Adrenal gland (tissue), 19 donors: ENCODE measurements at places on chromosomes 13 and 19. TPM values are rescaled to one million over a fixed set of nuclear protein-coding genes. Genes with fewer than 3 reads are reported as not detected.
A peak's percentile ranks its signal among the peaks of the same experiment; 100 is the strongest.

- H3K4me3 ChIP-seq = no peak overlapping the region
- H3K4me1 ChIP-seq = peaks cover 9% of the 10 kb centered on the region
- DNase-seq = no peak
- no peaks in the 10 kb centered on the region for H3K27me3 ChIP-seq
- H3K36me3 ChIP-seq = no peaks in the 10 kb centered on the region
Measured at GRCh38 chr19:50837300-50837699, 3.9 kb upstream of the KLK15 start.

DNA sequence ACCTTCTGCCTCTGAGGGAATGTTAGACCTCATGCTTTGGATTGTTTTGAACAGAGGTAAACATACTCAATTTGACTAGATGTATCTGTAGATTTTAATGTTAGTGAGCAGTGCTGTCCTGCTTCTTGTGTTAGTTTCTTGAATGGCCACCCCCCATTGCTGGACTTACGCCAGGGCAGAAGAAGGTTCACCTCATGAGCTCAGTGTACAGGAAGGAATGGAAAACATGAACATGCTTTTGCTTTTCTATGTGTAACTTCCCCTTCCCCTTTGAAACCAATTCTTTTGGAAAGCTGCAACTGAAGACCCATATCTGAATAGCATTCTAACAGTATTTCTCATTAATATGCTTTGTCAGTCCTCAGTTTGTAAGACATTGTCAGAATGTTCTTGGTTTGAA, 32.3 kb downstream of the WASF3 start:
- no peaks in the 10 kb centered on the region for H3K36me3 ChIP-seq
- H3K27me3 ChIP-seq = no peaks in the 10 kb centered on the region
- H3K27ac ChIP-seq = no peak overlapping the region
- H3K4me1 ChIP-seq = peaks cover 34% of the 10 kb centered on the region
- peak; percentile 63 for DNase-seq
- H3K4me3 ChIP-seq = no peak overlapping the region

DNA sequence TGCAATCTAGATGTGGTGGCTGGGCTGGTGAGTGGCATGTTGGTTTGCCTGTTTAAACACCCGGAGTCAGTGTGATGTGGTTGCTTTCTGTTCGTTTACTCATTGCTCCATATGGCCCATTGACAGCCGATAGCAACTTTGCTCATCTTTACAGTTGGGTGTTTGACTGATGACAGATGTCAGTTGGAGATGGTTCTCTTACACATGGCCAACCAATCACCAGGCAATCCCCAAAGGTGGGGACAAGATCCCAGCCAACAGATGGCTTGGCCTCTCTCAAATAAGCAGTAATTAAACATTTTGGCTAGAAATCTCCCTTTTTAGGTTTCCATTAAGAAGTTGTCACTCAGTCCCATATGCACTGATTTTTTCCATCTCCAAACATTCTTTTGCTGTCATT, 497.1 kb upstream of the ARGLU1 start:
- H3K4me1 ChIP-seq = no peaks in the 10 kb centered on the region
- no peak for DNase-seq
- no peaks in the 10 kb centered on the region for H3K27me3 ChIP-seq
- no peaks in the 10 kb centered on the region for H3K36me3 ChIP-seq
- no peak overlapping the region for H3K4me3 ChIP-seq
- no peak overlapping the region for H3K27ac ChIP-seq

GRCh38 chr13:25587326-25587980, 215.7 kb downstream of the ATP8A2 start:
- H3K4me3 ChIP-seq = no peak overlapping the region
- H3K36me3 ChIP-seq = no peaks in the 10 kb centered on the region
- H3K27me3 ChIP-seq = no peaks in the 10 kb centered on the region
- no peaks in the 10 kb centered on the region for H3K4me1 ChIP-seq

DNA sequence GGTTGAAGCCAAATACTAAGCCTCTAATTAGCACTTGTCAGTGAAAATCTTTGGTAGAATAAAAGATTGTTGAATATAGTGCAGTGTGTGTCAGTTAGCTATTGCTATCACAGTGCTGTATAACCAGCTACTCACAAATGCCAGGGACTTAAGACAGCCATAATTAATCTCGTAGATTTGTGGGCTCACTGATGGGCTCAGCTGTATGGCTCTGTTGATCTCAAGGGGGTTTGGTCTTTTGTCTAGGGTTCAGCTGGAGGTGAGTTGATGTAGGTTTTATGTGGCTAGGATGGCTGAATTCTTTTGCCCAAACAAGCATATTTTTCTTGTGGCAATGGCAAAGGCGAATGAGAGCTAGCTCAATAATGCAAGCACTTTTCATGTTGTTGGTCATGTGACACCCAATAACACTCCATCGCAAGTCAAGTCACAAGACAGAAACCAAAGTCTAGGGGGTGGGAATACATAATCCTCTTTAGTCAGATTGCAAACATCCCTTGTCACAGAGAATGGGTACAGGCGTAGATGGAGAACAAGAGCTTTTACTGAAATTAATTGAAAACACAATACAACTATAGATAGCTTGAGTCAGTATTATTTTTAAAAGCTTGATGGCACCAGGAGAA, 121.7 kb upstream of the EDNRB start:
- DNase-seq = no peak
- no peaks in the 10 kb centered on the region for H3K4me1 ChIP-seq
- H3K36me3 ChIP-seq = no peaks in the 10 kb centered on the region
- no peak overlapping the region for H3K27ac ChIP-seq

DNA sequence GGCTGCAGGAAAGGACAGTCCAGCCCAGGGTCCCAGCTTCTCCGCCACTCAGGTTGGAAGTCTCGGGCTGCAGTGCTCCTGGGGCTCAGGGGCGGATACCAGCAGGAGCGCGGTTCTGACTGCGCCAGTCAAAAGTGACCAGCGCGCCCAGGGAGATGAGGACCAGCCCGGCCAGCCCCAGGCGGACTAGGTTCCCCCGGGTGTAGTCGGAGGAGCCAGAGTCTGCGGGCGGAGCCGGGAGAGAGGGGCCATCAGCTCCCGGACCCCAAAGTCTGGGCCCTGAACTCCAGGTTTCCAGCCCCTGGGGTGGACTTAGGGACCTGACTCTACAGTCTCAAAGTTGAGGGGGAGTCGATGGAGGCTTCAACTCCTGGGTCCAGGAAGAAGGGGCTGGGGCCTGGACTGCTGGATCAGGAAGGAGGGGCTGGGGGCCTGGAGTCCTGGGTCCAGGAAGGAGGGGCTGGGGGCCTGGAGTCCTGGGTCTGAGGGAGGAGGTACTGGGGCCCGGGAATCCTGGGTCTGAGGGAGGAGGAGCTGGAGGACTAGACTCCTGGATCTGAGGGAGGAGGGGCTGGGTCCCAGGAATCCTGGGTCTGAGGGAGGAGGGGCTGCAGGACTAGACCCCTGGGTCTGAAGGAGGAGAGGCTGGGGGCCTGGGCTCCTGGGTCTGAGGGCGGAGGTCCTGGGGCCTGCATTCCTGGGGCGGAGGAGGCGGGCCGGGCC, 5.3 kb downstream of the OSCAR start:
- peaks cover 7% of the 10 kb centered on the region for H3K4me1 ChIP-seq
- no peak overlapping the region for H3K4me3 ChIP-seq
- DNase-seq = no peak
- no peaks in the 10 kb centered on the region for H3K36me3 ChIP-seq
- no peak overlapping the region for H3K27ac ChIP-seq

The CEACAM4 gene
- 1.6 TPM for total RNA-seq

The CALR3 gene
- total RNA-seq = not detected
